ENCODE measurements at places on chromosomes 11 and 22.

DNA sequence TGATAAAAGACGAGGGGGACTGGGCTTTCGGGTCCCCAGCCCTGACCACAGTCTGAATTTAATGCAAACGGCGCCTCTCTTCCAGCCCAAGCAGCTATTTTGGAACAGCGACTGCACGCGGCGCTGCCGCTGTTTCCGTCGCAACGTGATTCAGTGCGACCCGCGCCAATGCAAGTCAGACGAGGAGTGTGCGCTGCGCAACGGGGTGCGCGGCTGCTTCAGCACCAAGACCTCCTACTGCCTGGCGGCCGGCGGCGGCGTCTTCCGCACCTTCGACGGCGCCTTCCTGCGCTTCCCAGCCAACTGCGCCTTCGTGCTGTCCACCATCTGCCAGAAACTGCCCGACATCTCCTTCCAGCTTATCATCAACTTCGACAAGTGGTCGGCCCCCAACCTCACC lies 56.7 kb downstream of the TECTA start:
- DNase-seq = no peak

DNA sequence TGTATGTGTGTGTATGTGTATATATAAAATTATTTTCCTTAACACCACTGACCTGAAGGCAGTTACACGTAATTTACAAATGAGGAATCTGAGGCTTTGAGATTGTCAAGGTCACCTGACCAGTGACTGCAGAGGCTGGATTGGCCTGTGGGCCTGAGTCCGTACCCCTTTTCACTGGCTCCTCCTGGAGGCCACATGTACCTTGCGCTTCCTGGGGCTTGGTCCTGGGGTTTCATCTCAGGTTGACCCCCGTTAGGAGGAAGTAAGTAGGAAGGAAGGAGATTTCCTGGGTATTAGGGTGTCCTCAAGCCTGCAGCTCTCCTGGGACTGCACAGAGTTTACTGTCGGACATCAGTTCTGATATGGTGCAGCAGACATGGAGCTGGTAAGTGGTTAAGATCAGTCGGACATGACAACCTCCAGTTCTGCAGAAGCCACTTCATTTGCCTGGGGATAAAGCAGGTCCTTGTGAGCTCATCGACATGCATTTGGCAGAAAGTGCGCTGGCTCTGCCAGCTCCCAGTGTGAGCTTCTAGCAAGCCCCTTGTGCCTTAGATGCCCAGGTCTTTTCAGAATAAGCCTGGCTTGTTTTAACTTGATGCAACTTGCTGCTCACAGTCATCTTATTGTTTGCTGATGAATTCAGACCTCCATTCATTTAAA lies 36.6 kb downstream of the ST3GAL4 start:
- no peak for DNase-seq

DNA sequence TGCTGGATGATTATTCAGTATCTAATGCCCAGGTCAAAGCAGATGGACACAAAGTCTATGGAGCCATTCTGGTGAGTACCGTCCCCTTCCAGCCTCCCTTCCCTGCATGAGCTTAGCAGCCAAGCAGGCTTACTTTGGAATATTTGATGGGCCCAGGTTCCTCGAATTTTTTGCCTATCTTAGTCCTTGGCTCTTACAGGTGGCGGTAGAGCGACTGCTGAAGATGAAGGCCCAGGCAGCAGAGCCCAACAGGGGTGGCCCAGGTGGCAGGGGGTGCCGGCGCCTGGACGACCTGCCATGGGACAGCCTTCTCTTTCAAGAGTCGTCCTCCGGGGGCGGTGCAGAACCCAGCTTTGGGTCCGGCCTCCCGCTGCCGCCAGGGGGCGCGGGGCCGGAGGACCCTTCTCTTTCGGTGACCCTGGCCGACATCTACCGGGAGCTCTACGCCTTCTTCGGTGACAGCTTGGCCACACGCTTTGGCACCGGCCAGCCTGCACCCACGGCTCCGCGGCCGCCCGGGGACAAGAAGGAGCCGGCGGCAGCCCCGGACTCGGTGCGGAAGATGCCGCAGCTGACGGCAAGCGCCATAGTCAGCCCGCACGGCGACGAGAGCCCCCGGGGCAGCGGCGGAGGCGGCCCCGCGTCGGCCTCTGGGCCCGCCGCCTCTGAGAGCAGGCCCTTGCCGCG lies 741 bp upstream of the TMEM179B start:
- peak; percentile 86 for DNase-seq

GRCh38 chr11:75031771-75032549 lies 43.2 kb downstream of the NEU3 start:
- peak; percentile 52 for DNase-seq

GRCh38 chr11:97033178-97033577 lies 643.4 kb downstream of the JRKL start:
- no peak for DNase-seq

DNA sequence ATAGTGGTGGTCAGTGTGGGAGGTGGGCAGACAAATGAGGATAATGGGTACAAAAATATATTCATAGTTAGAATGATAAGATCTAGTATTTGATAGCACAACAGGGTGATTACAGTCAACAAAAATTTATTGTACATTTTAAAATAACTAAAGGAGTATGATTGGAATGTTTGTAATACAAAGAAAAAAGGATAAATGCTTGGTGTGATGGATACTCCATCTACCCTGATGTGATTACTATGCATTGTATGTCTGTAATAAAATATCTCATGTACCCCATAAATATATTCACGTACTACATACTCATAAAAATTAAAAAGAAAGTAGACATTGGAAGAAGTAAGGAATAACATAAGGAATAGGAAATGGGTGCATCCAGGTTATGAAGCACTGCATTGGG lies 15.4 kb downstream of the RRP8 start:
- DNase-seq = no peak

- peak; percentile 97 for DNase-seq
These were observed 9.7 kb upstream of the AHNAK start for GRCh38 chr11:62556108-62556874.

- no peak for DNase-seq
These were observed 145.7 kb upstream of the TRPC6 start for GRCh38 chr11:101729406-101730078.
